Activated T-cell treated with anti-CD3 and anti-CD28 coated beads for 48 hours (primary cell): ENCODE measurements at places on chromosomes 2 and 18.

- no peak for DNase-seq
These were observed 41.6 kb upstream of the ST3GAL5 start for GRCh38 chr2:85930129-85931124.

DNA sequence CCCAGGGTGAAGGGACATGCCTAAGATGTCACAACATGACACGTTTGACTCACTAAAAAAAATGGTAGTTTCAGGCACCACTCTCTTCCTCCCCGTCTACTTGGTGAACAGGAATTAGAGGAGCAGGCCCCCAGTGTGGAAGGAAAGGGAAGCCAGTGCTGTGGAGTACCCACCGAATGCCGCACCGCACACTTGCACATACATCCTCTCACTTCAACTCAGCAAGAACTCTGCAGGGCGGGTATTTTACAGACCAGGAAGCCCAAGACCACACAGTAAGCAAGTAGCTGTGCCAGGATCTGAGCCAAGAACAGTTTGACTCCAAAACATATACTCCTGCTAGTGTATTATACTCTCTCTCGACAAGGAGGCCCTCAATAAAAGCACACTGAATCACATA, 69.8 kb downstream of the BCL2 start:
- no peak for DNase-seq

GRCh38 chr2:61434314-61434713, 36.6 kb downstream of the USP34 start:
- DNase-seq = no peak

DNA sequence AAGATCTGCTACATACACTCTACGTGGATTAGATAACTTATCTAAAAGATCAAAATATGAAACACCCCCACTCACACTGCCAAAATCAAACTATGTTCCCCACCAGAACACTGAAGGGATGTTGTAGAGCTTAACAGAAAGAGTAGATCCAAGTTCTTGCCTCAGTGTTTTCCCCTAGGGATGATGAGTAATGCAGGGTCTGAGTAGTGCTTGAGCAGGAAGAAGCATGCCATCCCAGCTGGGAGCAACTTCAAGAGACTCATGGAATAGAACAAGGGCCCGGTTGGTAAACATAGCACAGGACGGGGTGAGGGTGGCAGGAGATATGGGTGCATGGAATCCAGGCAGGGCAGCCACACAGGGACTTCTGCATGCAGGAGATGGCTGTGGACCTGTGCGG, 74.3 kb downstream of the SNTG2 start:
- DNase-seq = no peak

DNA sequence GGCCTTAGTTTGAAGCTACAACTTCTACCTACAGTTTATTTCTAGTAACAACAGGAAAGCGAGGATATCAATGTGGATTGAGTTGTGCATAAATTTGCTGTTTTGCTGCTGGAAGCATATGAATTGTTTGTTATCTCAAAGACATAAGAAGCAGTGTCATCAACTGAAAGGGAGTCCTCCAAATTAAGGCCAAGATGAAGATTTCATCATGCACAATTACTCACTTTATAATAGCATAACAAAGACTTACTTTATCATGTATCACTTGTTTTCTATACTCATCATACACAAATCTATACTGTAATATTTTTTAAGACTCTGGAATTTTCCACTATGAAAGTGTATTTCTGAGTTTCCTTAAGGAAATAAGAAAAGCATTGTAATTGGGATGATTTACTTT, 136.1 kb upstream of the FANCL start:
- no peak for DNase-seq

GRCh38 chr18:35183886-35184285, 56.9 kb upstream of the ZNF397 start:
- DNase-seq = no peak

DNA sequence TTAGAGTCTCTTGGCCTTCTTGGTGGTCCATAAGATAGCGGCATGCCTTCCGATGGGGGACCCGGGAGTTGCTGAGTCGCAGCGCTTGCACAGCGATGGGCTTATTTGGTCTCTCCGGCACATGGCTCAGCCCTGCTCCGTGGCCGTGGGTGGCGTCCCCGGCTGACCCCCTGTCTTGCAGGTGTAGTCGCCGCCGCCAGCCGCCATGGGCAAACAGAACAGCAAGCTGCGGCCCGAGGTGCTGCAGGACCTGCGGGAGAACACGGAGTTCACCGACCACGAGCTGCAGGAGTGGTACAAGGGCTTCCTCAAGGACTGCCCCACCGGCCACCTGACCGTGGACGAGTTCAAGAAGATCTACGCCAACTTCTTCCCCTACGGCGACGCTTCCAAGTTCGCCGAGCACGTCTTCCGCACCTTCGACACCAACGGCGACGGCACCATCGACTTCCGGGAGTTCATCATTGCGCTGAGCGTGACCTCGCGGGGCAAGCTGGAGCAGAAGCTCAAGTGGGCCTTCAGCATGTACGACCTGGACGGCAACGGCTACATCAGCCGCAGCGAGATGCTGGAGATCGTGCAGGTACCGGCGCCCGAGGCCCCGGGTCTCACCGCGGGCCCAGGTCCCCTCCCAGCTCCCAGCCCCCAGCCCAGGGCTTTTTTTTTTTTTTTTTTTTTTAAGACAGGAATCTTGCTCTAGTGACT, 28.4 kb downstream of the ODC1 start:
- no peak for DNase-seq

GRCh38 chr2:109648041-109648527, 33.9 kb downstream of the SOWAHC start:
- DNase-seq = no peak

GRCh38 chr2:205237524-205237923, 444.8 kb upstream of the NRP2 start:
- no peak for DNase-seq

- DNase-seq = no peak
These were observed 5.8 kb upstream of the MAPRE3 start for GRCh38 chr2:26964446-26965130.

GRCh38 chr18:75496151-75496550, 68.6 kb upstream of the SMIM21 start:
- DNase-seq = no peak
